ENCODE measurements at places on chromosomes 13 and 19. TPM values are rescaled to one million over a fixed set of nuclear protein-coding genes. Genes with fewer than 3 reads are reported as not detected.

The ETV2 gene
- total RNA-seq: under 0.01 TPM

The RINL gene
- 8.7 TPM for total RNA-seq

The ZNF534 gene
- not detected for total RNA-seq

The RELB gene
- 2.1 TPM for total RNA-seq

The NMRK2 gene
- total RNA-seq: not detected

The SEMA6B gene
- total RNA-seq: under 0.01 TPM

The ZSCAN1 gene
- total RNA-seq: not detected

The CD70 gene
- total RNA-seq: not detected

The ZNF66 gene
- 1.6 TPM for total RNA-seq

The CACNG7 gene
- total RNA-seq: not detected

The IGFL3 gene
- not detected for total RNA-seq

The GPALPP1 gene
- 16.1 TPM for total RNA-seq

The RFXAP gene
- 0.53 TPM for total RNA-seq

The SBK3 gene
- not detected for total RNA-seq

The ZNF439 gene
- 0.53 TPM for total RNA-seq

The SNAPC2 gene
- total RNA-seq: 13.4 TPM

The ATP4B gene
- not detected for total RNA-seq

The PCDH9 gene
- total RNA-seq: 0.26 TPM

The C19orf67 gene
- not detected for total RNA-seq

The NCAN gene
- not detected for total RNA-seq

The ZNF211 gene
- 13.8 TPM for total RNA-seq

The STXBP2 gene
- 89.4 TPM for total RNA-seq

The UBE2L5 gene
- not detected for total RNA-seq

The ONECUT3 gene
- total RNA-seq: under 0.01 TPM

The TNNT1 gene
- 65.0 TPM for total RNA-seq

The DAND5 gene
- total RNA-seq: not detected

The PRKCG gene
- not detected for total RNA-seq

The CAMSAP3 gene
- total RNA-seq: 7.0 TPM

The AXL gene
- total RNA-seq: 23.7 TPM

The APOC1 gene
- 0.79 TPM for total RNA-seq

The SLC7A10 gene
- not detected for total RNA-seq

The ZNF44 gene
- total RNA-seq: 10.5 TPM

The ZNF180 gene
- 11.1 TPM for total RNA-seq

The FBXL3 gene
- total RNA-seq: 51.6 TPM

The LGI4 gene
- total RNA-seq: not detected

The PLEKHA4 gene
- 0.79 TPM for total RNA-seq

The ZNF579 gene
- total RNA-seq: 1.8 TPM

The NKPD1 gene
- total RNA-seq: 1.0 TPM

The TTC9B gene
- not detected for total RNA-seq

The AMER2 gene
- total RNA-seq: not detected

The DACT3 gene
- 0.13 TPM for total RNA-seq

The OR7A5 gene
- total RNA-seq: not detected

The CCL25 gene
- not detected for total RNA-seq

The FPR1 gene
- not detected for total RNA-seq

The MIR17HG gene
- total RNA-seq: 19.2 TPM

The TEX26 gene
- not detected for total RNA-seq

The ZNF816 gene
- total RNA-seq: 24.0 TPM

The PPP1R12C gene
- 25.6 TPM for total RNA-seq

The CYP4F3 gene
- 2.9 TPM for total RNA-seq

The CTU1 gene
- total RNA-seq: 7.3 TPM

The LHB gene
- total RNA-seq: not detected

The SCGB2B2 gene
- total RNA-seq: under 0.01 TPM

The FFAR1 gene
- not detected for total RNA-seq
